ENCODE measurements at places on chromosomes 1 and 21.
A peak's percentile ranks its signal among the peaks of the same experiment; 100 is the strongest.

DNA sequence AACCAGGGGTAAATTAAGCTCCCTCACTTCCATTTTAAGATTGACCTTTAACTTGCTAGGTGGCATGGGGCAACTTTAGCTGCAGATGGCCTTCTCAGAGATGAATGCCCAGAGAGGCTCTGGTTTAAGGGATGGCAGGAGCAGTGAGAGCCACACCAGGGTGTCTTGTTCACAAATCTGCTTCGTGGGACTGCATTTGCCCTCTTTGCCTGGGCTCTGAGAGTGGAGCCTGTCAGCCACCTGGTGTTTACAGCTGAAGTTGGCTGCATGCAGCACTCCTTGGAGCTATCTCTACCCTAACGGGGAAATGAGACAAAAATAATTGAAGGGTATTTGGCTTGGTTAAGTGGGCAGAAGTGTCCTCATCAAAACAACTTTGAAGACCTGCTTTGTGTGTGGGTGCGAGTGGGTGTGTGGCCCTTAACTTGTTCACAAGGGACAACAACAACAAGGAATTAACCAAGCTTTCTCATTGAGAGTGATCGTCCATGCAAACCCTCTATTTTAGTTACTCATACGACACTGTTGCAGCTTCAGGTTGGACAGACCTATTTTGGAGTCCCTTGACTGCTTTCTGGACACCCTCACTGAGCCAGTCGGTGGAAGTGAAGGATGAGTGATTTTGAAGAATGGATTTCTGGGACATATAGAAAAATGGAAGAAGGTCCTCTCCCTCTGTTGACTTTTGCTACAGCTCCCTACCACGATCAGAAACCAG lies 29.8 kb downstream of the PGM1 start:
- no peak for DNase-seq

- peak; percentile 40 for DNase-seq
Measured at GRCh38 chr1:30287976-30288375, 435.4 kb downstream of the MATN1 start.

- no peak for DNase-seq
Measured at GRCh38 chr21:27674041-27674615, 707.2 kb upstream of the ADAMTS5 start.

DNA sequence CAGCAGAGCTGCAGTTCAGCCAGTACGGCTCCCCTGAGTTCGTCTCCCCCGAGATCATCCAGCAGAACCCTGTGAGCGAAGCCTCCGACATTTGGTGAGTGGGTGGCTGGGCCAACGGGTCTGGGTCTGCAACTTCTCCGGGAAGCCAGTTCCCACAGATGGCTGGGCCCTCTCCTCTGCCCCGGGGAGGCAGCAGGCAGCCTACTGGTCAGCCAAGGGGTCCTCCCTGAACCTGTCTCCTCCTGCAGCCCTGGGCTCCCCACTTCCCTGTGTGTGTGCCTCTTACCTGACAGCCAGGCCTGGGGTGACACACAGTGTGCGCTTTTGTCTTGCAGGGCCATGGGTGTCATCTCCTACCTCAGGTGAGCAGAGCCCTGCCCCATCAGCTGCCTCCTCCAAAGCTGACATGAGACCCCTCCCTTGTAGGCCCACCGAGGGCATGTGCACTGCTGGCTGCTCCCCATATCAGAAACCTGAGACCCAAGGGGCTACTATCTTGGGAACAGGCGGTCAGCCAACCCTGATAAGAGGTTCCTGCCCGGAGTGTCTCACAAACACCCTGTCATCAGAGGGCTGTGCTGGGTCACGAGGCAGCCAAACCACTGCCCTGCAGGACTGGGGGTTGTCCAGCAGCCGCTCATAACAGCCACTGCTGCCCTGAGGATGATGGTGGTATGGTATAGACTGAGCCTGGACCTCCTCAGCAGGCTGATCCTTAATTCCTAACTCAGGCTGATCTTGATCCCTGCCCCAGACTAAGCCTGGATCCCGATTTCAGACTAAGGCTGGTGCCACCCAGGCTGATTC lies 37.6 kb downstream of the TRIM11 start:
- DNase-seq: peak; percentile 58

GRCh38 chr1:71093938-71094337 lies 13.1 kb upstream of the ZRANB2 start:
- no peak for DNase-seq

DNA sequence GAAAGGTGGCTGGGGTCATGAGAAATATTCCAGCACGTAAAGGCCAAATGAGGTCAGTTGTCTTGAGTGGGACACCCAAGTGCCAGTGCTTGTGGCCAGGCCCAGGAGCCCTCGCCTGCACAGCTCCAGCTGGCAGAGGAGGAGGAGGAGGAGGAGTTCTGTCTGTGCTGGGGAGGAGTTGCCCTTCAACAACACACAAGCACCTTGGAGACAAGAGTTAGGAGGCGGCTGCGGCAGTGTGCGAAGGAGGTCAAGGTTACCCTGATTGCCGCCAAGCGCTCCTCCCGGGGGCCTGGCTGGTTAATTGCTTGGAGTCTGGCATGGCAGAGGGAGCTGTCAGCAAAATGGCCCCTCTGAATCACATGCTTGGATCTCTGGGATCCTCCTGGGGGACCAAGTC lies 45.1 kb downstream of the GRIK3 start:
- no peak for DNase-seq

DNA sequence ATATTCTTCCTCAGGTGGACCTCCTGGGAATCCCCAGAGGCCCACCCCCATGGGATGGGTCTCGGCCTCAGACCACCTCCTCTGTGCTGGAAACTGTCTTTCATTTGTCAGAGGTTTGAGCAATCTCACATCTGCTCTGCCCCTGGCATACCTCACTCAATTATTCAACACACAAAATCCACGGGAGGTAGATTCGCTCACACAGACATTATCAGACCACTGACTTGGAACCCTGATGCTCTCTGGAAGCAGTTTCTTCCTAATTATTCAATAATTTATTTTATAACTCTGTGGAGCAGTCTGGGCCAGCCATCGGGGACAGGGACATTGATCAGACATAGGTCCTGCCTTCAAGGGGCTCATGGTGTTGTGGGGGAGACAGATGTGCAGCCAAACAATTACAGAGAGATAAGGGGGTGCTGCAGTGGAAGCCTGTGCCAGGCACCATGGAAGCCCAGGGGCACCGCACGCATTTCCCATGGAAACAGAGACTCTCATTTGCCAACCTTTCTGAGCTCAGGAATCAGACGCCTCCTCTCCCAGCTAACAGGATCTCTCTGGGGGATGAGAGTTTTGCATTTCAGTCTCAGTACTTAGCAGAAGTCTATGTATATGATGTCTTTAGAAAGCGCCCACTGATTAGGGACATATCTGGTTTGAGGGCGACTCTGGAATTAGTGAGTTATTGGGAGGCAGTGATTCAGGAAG lies 96.5 kb downstream of the HMGB4 start:
- DNase-seq: no peak

GRCh38 chr1:167084757-167085156 lies 5.4 kb downstream of the GPA33 start:
- no peak for DNase-seq

DNA sequence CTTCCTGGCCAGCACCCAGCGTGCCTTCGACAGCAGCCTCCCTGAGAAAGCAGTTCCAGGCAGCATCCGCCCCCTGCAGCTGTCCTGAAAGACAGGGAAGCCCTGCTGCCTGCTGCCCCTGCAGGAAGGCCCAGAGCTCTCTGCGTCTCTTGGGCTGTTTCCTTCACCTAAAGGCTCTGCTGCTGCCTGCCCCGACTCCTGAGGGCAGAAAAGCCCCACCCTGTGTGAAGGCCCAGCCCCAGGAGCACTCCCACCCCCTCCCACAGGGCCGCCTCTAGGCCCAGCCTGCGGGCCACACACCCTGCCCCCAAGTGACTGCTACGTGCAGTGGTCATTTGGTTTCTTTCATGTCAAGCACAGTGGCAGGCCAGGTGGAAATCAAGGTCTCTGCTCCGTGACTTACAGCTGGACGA lies 12.4 kb downstream of the RIPK4 start:
- no peak for DNase-seq

- no peak for DNase-seq
Measured at GRCh38 chr1:81437649-81438048, 363.1 kb upstream of the ADGRL2 start.

GRCh38 chr1:22121421-22121911 lies 21.4 kb downstream of the WNT4 start:
- DNase-seq: no peak

DNA sequence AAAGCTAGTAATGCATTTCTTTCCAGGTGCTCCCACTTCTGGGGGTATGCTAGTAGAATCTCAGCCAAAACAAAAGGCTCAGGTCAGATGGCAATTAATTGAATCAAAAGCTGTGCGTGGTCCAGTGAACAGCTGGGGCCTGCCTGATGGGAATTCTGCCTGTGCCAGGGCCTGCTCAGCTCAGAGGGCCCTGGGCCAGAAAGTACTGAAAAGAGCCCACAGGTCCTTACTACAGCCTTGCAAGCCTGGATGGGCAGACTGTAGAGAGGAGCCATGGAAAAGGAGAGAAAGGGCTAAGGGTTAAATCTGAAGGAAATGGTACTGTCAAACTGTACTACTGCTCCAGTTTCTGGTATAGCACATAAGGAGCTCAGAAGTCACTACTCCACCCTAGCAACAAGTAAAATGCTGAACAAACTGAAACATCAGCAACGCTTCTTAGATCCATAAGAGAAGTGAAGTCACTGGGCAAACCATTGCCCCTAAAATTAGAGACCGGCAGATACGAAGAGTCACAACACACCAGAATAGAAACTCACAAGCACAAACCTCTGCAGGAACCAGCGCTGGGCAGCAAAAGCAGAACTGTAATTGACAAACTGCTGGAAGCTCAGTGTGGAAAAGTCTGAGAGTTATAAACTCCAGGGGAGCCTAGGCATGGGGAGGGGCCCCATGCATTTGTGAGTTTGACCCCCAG lies 121.1 kb upstream of the SYT6 start:
- DNase-seq: no peak

DNA sequence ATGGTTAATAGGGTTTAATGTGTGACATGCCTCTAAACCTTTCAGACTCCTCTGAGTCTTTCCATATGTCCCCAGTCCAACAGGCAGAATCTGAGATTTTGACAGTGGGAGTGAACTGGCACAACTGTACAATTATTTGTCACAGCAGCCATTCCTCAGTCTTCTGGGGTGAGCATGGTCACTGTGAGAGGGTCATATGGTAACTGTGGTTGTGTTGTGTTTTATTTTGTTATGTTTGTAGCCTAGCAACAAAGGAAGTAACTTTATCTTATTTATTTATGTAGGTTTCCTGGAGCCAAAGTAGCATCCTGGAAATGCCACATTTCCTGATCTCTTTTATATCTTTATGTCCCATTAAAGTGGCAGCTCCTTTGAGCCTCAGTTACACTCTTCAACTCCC lies 1067.9 kb downstream of the TTLL7 start:
- DNase-seq: no peak

DNA sequence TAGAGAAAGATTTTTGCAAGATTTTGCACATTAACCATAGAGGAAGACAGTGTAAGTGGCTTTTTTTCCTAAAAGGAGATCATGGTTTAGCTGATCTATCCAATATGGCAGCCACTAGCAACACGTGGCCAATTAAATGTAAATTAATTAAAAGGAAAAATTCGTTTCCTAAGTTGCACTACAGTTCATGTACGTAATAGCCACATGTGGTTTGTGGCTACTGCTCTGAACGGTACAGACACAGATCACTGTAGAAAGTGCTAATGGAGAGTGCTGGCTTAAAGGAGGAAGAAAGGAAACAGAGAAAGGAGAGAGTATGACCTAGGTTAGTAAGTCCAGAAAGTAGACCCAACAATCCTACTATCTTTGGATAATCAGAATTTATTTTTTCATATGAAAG lies 170.8 kb downstream of the SIPA1L2 start:
- DNase-seq: no peak

DNA sequence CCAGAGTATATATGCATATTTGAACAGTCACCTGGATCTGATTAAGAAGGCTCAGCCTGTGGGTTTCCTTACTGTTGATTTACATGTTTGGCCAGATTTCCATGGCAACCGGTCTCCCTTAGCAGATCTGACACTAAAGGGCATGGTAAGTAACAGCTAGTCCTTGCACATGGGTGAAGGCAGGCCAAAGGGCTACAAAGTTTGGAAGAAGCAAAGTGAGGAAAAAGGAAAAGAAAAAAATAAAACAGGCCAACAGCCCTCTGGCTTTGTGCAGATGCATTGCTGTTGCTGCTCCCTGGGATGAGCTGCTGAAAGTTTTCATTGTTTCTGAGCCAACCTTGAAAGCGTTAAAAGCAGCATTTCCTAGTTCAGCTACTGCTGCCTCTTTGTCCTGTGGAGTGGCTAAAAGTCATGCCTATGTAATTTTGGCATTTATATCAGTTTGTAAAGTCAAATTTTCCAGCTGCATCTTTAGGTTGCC lies 176.5 kb upstream of the HOOK1 start:
- DNase-seq: peak; percentile 68

DNA sequence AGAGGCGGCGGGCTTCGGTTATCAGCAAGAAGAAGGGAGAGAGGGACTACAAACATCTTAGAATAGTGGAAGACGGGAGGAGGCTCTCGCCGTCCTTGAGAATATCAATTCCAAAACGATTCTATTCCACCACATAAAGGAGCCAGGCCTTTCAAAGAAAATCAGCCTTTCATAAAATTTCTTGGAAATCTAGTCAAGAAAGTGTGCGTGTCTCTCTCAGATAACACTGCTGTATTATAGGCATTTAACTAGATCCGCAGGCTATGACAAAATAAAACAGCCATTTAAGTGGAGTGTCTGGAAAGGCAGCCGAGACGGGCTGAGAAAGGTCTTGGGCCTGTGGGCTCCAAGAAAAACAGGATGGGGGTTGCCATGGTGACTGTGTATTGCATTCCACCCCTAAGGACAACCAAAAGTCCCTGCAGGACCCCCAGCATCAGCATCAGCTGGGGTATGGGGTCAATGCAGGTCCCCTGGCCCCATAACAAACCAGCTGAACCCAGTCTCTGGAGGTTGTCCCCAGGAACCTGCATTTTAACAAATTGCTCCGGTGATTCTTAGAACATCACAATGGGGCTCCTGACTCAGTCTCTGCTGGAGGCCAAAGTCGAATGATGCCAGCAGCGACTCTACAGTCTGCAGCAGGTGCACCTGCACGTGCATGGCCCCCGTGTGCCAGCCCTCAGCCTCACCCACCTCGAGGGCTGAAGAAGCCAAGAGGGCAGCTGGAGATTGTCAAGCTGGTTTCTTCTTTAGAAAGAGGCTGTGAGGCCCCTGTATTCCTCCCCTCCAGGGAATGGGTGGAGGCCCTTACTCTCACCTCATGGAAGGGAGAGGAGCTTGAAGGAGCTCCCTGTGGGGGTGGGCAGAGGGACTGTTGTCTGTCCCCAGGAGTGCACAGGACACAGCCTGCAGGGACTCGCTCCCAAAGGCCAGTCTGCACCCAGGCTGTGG lies 287.4 kb downstream of the NPHP4 start:
- DNase-seq: no peak

DNA sequence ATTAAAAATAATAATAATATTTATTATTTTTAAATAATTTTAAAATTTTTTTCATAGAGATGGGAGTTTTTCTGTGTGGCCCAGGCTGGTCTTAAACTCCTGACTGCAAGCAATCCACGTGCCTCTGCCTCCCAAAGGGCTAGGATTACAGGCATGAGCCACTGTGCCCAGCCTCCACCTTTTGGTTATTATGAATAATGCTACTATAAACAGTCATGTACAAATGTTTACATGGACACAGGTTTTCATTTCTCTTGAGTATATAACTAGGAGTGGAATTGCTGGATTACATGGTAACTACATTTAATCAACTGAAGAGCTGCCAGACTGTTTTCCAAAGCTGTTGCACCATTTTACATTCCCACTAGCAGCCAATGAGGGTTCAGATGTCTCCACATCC lies 103.2 kb upstream of the DMRTA2 start:
- no peak for DNase-seq

Data from left forelimb (tissue), 1 donor.